ENCODE measurements at places on chromosomes 16 and 17.

GRCh38 chr16:11629071-11630030, 38.9 kb upstream of the SNN start:
- DNase-seq, result no peak

DNA sequence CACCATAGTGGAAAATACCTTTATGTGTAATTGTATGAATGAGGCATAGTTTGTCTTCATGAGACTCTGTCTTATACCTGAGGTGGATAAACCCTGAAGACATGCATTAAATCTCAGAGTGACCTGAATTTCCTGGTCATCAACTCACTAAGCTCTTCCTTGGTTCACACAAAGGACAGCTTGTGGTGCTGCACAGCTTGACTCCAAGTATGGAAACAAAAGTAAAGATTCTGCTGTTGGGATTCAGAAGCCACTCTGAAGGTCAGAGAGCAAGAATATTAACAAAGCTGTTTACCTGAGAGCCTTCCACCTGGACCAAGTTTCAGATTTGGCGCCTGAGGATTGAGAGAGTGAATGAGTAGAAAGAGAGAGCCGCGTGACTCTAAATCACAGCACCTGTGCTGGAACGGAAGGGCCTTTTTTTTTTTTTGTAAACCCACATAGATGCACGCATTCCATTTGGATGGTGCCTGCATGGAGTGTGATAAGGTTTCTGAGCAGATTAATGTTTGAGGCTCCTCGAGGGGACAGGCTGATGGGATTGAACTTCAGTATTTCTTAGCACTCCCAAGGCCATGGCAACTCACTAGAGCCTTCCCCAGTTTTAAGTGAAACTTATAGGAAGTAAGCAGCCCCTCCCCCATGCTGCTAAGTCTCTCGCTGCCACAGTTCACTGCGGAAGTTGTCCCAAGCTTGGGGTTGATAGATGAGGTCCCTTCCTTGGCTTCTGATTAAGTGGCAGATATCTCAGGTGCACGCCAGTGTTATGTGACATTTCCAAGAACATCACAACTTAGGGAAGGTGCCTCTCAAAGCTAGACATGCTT, 28.7 kb downstream of the CALB2 start:
- no peak for DNase-seq

DNA sequence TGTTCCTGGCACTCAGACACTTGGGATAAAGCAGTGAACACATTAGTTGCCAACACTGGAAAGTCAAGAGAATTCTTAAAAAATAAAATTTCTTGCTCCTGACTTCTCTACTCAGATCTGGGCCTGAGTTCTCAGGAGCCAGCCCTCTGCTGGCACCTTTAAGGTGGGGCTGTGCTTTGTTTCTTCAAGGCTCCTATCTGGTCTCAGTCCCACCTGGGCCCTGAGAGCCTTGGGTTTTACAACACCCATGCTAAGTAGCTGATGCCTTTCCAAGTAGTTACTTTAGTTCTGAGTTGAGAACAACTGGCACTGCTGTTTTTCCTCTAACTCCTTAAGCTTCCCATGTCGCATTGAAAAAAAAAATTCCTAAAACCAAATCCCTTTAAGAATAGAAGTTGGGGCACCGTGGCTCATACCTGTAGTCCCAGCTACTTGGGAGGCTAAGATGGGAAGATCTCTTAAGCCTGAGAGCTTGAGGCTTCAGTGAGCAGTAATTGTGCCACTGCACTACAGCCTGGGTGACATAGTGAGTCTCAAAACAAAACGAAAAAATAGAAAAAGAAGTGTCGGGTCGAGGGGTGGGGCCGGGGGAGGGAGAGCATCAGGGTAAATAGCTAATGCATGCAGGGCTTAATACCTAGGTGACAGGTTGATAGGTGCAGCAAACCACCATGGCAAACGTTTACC, 16.6 kb downstream of the CHAD start:
- DNase-seq, result no peak

DNA sequence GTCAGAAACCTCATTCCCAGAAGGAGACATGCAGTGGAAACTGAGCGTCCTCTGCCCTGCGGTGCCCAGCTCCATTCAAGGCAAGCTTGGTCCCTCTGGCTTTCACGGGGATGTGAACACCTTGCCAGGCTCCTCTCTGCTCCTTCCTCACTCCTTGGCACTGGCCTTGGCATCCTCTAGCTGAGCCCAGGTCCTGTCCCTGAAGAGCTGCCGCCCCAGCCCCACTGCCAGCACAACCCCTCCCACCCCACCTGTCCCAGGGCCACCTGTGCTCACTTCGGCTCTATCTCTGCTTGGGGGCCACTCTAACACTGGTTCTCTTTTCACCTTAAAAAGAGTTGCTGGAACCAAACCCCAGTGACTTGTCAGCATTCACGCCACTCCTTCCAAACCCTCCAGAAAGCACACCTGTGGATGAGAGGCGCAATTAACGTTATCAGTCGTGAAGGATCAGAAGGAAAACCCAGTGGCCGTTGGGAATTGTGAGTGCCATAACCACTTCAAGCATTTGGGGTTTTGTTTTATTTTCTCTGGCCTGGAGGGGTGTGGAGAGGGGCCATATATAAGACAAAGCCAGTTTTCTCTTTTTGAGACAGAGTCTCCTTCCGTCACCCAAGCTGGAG, 103.7 kb downstream of the AXIN2 start:
- DNase-seq, result no peak

GRCh38 chr16:72850853-72851252, 197.1 kb downstream of the ZFHX3 start:
- DNase-seq, result no peak

DNA sequence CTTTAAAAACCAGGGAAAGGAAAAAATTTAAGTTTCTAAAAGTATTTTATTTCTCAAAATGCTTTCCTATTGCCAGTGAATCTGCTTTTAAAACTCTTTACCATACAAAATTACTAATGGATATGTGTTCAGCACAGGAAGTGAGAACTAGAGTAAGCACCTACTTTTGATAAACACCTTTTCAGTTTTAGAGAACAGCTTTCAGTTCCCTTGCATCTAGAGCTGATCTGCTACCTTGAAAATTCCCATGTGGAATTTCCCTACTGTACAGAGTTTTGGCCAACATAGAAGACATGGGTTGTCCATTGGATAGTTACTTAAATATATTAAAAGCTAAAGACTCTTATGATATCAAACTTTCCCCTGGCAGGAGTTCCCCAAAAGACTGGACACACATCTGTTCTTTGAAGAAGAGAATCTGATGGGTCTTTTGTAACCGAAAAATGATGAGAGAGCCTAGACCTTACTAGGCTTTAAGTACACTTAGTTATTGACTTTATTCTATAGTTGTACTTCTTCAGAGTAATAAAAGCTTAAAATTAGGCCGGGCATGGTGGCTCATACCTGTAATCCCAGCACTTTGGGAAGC, 112.1 kb upstream of the CNTNAP4 start:
- no peak for DNase-seq

DNA sequence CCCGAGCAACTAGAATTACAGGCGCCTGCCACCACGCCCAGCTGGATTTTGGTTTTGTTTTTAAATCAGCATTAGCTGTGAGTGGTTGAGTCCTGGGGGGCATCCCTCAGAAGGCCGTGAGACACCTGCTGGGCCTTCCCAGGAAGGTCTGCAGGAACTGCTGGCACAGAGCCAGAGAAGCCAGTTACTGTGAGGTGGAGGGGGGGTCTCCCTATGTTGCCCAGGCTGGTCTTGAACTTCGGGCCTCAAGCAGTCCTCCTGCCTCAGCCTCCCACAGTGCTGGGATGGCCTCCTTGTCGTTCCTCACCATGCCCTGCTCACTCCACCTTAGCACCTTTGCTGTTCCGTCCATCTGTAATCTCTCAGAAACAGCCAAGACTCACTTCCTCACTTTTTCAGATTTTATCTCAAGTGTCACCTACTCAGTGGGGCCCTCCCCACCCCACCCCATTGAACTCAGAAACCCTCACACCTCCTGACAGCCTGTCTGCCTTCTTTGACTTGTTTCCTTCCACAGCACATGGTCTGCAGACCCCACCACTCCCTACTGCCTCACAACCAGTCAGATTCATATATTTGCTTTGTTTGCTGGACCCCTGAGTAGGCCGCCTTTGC, 62.3 kb downstream of the WSB1 start:
- no peak for DNase-seq

DNA sequence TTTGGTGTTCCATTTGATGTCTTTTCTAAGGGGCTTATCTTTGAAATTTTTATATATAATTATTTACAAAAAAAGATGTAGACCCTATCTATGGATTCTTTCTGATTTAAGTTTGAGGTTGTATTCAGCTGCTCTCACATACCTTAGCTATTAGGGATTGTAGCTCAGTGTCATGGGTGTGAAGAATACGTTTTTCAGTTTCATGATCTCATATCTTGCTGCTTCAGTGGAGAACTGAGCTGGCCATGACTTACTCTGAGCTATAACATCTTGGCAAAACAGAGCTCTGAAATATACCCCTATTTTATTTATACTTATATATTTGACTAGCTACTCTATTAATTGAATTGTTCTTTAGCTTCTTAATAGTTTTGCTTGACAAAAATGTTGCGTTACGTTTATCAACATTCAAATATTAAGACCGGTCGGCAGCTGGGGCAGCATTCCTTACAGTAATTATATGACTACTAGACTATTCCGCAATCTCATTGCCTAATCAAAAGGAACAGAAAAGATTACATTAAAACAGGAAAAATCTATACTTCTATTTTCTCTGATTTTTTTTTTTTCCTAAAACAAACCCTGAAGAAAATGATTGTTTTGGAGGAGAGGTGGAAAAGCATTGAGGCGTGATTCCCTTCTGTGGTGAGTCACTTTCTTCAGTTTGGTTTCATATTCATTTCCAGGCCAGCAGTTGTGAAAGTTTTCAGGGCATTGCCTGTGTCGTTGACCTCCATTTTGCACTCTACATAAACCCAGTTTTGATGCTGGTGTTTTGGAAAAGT, 24.1 kb upstream of the KRT24 start:
- DNase-seq, result no peak

DNA sequence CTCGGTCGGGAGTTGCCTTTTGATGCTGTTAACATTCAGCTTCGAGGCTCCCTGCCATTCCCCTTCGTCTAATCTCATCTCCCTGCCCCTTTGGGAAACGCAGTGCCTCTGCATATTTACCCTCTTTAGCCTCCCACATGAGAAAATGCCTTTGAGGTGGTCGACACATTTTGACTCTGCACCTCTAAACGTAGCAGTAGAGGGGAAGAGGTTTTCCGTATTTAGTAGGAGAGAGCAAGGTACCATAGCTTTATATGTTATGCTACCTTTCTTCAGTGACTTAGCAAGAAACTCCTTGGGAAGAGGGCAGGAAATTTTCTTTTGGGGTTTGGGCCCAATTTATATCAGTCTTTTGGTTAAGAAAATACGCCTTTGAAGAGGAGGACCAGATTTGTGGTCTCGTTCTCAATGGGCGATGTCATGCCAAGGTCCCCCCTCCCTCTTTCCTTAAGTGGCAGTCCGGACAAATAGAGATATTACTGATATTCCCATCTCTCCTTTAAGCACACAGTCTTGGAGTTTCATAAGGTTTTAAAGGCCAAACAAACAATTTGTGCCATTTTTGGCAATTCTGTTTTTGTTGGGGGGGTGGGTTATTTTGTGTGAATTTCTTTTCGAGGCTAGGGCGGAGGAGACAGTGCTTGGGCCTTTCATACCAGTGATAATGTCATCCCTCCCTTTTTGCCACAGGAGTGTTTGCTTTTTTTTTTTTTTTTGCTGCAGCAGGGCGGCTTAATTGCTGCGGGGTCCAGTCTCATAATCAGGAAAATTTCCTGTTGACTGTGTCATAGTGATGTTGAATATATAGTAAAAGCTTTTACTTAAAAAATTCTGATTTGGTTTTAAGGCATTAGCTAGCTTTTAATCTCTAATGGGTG, 1.5 kb downstream of the PAFAH1B1 start:
- no peak for DNase-seq

DNA sequence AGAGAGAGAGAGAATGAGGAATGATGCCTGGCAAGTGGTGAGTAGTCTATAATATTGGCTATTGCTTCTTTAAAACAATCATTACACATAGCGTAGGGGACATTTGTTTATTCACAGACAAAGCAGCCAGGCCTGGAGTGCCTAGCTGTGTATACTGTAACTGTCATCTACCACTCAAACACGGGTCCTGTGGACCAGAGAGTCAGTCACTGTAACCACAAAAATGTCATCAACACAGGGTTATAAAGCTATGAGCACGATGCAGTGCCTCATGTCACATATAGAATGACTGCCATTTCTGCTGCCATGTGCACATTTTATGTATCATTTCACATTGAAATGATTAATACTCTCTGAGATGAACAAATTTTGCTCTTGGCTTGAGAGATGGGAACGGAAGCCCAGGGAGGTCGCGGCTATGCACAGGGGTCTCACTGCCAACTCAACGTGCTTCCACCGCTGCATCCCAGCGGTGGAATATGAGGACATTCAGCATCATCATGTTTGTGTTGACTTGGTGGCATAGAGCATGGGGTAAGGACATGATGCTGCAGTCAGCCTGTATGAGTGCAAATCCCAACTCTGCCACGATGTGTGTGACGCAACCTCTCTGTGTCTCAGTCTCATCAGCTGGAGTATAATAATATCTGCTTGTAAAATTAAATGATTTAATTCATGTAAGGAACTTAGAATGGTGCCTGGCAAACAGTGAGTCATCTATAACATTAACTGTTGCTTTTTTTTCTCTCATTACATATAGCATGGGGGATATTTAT, 3.3 kb downstream of the MT1H start:
- DNase-seq, result no peak

DNA sequence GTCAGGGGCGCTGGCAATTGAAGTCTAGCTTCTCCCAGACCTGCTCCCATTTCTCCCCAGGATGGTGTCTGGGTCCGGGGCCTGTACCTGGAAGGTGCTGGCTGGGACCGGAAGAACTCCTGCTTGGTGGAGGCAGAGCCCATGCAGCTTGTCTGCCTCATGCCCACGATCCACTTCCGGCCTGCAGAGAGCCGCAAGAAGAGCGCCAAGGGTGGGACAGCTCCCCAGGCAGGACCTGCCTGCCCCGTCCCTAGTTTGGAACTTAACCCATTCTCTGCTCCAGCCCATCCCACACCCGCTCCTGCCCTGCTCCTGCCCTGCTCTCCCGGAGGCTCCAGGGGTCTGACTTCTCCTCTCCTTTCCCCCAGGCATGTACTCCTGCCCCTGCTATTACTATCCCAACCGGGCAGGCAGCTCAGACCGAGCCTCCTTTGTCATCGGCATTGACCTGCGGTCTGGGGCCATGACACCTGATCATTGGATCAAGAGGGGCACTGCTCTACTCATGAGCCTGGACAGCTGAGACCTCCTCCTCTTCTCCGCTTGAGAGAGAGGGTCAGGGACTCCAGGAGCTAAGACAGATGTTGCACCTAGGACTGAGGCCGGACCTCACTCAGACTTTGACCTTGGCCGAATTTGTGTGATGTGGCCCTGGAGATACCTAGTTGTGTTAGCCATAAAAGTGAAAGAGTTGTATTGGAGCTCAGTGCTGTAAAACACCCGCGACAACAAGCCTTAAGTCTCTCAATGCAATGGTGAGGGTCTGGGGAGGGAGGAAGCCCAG, 814 bp upstream of the KDM6B start:
- no peak for DNase-seq

DNA sequence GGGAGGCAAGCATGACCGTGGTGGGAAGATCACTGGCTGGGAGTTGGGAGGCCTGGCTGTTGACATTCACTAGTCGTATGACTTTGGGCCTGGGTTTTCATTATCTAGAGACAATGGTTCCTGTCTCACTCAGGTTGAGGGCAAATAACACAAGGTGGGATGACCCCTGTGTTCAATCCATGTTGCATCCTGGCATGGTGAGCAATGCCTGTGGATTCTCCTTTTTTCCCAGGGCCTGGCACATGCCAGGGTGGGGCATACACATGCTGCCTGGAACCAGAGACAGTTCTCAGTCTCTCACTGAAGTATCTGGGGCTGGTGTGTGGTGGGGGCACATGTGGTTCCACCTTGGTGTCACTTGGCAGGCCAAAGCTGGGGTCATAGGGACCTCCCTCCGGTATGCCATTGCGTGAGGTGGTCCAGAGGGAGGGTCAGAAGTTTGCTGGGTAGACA, 5.4 kb downstream of the THRA start:
- DNase-seq, result no peak
